ENCODE measurements at places on chromosomes 11 and 22.
A peak's percentile ranks its signal among the peaks of the same experiment; 100 is the strongest.

DNA sequence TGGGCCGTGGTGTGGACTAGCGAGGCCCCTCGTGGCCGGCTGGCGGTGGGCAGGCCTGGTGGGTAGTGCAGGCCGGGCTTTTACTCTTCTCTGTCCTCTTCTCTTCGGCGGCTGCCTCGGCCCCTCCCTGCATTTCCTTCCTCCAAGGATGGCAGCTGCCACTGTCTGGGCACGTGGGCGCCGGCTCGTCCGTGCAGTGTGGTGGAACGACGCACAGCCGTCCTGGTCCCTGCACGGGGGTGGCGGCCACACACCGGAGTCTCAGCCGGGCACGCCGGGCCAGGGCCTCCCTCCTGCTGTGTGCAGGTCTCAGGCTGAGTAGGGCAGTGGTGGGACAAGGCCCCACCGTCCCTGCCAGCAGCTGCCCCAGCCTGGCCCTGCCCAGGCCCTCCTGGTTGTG lies 37.7 kb downstream of the MOB2 start:
- DNase-seq, result no peak

GRCh38 chr11:36684840-36685801 lies 87.1 kb upstream of the RAG2 start:
- DNase-seq, result no peak

GRCh38 chr11:112477581-112478317 lies 217.1 kb upstream of the PLET1 start:
- no peak for DNase-seq

GRCh38 chr11:115496892-115497291 lies 7.3 kb downstream of the CADM1 start:
- DNase-seq, result no peak

DNA sequence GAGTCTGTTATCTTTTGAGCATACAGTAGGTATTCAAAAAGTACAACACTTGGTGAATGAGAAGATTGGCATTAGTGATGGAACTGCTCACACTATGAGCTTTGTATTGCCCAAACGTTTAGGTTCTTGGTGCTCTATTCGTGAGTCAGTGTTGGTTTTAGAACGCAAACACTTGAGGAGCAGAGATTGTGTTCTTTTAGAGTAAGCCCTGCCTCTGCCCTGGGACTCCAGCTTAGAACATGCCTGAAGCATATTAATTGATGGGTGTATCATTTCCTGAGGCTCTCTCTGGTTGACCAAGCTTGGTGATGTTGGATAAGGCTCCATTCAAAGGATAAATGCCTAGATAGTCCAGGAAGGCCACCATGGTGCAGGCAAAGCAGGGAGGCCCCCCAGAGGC lies 10.9 kb downstream of the MTNR1B start:
- DNase-seq, result no peak

DNA sequence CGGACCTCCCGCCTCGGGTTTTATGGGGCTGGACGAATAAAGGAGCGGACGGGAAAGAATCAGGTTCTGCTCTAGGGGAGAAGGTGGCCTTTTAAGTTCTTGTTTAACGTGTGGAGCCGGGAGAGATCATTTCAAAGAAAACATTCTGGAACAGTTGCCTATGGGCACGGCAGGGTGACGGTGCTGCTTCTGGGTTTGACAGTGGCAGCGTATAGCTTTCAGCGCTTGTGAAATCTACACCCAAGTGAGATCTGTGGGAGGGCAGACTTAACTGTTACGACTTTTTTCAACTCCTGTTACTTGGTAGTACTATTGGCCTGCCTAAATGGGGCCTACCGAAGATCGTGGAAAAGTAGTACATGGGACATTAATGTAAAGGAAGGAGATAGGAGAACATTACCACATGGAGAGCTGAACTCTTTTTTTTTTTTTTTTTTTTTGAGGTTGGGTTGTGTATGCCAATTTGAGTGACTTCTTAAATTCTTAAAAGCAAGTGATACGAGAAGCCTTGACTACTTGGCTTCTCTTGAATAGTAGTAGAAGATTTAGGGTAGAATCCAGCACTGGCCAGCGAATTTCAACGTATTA lies 743 bp downstream of the USP47 start:
- DNase-seq, result peak; percentile 91

- DNase-seq, result peak; percentile 44
Measured at GRCh38 chr11:33920838-33921613, 29.1 kb upstream of the LMO2 start.

GRCh38 chr11:124844664-124845079 lies 20.6 kb upstream of the ROBO3 start:
- DNase-seq, result no peak

- no peak for DNase-seq
Measured at GRCh38 chr11:76856571-76856970, 4.1 kb upstream of the ACER3 start.

GRCh38 chr11:122440811-122441665 lies 214.5 kb upstream of the UBASH3B start:
- DNase-seq, result peak; percentile 67

- no peak for DNase-seq
Measured at GRCh38 chr22:43520632-43521039, 108.8 kb downstream of the MPPED1 start.

DNA sequence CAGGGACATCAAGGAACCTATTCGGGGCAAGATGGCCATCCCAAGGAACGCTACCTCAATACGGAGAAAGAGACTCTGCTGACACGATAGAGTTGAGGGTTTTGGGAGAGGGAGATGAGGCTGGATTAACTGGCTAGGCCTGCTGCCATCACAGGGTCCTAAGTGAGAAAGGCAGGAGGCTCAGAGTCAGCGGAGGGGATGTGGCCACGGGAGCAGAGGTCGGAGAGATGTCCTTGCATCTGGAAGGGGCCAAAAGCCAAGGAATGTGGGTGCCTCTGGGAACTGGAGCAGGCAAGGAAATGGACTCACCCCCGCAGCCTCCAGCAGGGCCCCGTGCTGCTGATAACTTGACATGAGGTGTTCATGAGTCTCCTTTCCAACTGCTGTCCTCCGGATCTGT lies 31.0 kb upstream of the RFPL3 start:
- DNase-seq, result no peak

DNA sequence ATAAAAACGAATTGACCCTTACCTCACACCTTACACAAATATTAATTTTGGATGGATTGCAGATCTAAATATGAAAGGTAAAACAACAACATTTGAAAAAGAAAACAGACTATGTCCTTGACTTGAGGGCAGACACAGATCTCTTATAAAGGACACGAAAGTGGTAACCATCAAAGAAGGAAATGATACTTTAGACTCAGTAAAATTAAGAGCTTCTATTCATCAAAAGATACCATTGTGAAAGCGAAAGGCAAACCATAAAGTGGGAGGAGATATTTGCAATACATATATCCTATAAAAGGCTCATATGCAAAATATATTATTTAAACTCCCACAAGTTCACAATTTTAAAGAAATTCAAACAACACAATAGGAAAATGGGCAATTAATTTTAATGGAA lies 5.0 kb downstream of the HEPACAM start:
- no peak for DNase-seq

DNA sequence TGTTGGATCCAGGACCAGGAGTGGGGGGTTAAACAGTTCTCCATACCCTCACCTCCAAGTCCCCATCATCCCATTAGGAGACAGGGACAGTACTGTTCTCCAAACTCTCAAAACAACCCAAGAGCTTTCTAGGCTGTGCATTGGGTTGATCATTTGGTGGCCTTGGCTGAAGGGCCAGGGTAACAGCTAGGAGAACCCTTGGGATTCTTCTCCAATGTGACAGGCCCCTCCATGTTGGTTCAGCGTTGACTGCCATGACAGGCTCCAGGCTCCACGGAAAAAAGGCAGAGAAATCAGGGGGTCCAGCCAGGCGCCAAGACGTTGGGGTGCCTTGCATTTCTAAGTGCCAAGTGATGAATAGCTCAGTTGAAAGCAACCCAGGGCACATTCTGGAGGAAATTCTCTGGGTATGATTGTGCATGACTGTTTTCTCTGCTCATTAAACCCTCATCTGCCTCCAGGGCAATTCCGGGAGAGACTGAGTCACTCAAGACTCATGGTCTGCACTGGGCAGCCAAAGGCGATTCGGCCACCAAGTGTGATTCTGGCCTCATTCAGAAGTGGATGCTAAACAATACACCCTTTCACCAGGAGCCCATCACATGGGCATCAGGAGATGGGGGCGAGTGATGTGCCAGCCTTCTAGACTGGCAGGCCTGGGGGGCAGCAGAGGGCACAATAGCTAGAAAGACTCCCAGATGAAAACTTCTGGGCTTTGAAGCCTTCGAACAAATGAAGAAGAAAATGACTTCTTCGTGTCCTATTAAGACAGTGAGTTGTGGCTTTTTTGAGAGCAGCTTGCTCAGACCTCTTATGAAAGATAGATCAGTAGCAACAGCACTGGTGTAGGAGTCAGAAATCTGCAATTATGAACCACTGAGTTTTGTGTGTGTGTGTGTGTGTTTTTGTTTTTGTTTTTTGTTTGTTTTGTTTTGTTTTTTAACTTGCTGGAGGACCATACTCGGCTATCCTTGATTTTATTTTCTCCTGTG lies 27.7 kb downstream of the CD44 start:
- peak; percentile 98 for DNase-seq

DNA sequence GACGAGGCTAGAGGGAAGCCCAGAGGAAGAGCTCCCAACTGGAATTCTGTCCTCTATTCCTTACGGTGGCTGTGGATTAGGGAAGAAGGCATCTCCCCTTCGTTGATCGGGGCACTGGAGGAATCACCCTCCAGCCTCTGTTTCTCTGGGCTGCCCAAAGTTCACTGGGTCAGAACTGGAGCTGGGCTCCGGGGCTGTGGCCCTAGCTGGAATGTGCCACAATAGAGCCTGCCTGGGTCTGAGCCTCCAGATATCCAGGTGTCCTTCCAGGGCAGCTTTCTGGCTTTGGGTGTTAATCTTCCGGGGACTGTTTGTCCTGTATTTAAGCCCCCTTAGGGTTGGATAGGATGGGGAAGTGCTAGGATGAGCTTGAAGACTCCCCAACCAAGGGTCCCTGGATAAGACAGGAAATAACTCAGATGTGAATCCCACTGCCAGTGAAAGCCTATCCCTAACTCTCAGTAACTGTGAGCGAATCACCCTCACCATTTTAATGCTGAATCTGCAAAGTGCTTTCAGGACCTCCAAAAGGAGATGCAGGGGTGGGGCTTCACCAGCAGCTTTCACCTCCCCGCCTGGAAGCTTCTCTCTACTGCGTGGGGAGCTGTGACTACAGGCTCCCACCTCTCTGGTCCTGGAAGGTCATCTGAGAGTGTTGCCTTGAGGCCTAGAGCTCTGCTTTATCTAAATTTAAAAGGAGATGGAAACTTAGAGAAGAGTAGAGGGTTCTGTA lies 9.5 kb downstream of the YPEL4 start:
- no peak for DNase-seq

- DNase-seq, result no peak
Measured at GRCh38 chr11:8296872-8297271, 33.2 kb upstream of the LMO1 start.

- no peak for DNase-seq
Measured at GRCh38 chr22:48417225-48418070, 1410.2 kb downstream of the BRD1 start.

- peak; percentile 71 for DNase-seq
Measured at GRCh38 chr11:33703788-33704187, 3.2 kb upstream of the C11orf91 start.

DNA sequence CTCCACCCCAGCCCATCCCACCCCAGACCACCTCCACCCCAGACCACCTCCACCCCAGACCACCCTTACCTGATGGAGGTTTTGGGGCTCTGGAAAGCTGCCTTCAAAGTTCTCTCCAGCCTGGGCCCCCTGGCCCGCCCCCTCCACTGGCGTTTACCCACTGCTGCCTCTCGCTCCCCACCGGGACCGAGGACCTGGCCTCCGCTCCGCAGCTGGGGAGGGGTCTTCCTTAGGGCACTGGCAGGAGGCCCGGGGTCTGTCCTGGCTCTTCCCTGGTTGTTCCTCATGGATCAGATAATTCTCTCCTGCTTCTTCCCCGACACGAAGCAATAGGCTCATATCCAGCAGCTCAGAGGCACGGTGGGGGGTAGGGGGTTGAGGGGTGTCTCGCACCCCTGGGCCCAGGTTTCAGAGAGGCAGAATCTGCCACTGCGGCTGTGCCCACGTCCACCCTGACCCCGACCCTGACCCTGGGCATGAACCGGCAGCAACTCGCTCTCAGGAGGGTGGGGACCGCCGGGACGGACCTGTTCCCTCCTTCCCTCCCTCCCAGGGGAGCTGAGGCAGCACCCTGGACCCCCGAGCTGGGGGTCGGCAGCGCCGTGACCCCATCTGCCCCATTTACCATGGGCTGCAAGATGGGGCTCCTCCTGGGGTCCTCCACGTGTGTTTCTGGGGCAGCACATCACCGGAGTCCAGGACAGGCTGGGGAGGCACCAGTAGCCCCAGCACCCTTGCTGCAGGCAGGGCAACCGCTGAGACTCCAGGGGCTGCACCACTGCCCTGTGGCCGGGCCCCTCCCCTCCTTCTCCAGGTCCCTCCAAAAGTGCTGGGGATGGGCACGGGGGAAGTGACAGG lies 12.9 kb downstream of the KRTAP5-5 start:
- no peak for DNase-seq

- peak; percentile 93 for DNase-seq
Measured at GRCh38 chr11:61949169-61950034, 749 bp upstream of the BEST1 start.

DNA sequence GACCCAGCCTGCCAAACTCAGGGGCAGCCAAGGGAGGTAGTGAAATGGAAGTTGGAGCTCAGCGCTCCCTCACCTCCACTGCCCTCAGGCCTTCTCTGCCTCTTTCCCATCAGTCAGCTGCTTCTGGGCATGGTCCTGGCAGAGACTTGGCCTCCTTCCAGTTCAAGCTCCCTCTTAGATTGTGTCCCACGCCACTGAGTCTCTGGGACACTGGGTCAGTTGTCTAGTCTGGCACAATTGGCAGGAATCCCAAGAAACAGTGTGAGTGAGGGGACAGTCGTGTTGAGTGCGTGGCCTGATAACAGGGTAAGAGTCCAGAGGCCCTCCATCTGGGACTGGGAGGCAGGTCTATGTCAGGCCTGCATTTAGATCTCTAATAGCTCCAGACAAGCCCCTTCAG lies 7.1 kb upstream of the SLC35E4 start:
- DNase-seq, result no peak

DNA sequence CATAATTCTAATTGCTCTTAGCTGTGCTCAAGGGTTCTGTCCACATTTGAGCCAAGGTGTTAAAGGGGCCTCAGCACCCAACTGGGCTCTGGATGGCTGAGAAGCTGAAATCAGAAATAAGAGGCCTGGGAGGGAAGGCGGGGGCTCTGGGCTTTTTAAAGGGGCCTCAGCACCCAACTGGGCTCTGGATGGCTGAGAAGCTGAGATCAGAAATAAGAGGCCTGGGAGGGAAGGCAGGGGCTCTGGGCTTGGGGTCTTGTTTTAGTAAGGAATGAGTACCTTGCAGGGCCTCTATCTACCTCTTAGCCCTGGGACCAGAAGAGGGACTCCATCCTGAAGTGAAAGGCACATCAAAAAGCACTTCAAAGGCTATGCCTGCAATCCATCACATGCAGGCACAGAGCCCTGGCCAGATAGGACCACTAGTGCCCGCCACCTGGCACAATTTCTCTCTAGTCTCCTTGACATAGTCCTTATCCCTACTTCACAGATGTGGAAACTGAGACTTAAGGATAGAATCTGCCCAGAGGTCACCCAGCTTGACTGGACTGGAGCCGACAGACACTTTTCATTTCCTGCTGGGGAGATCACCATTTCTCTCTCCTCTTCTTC lies 35.6 kb downstream of the DKK3 start:
- no peak for DNase-seq
